ENCODE measurements at places on chromosomes 1 and 21. TPM values are rescaled to one million over a fixed set of nuclear protein-coding genes. Genes with fewer than 3 reads are reported as not detected.

GRCh38 chr1:99665212-99665611 is 19.3 kb downstream of the PALMD start:
- no peak for DNase-seq

GRCh38 chr1:59315529-59316463 is 18.9 kb downstream of the FGGY start:
- DNase-seq: no peak

DNA sequence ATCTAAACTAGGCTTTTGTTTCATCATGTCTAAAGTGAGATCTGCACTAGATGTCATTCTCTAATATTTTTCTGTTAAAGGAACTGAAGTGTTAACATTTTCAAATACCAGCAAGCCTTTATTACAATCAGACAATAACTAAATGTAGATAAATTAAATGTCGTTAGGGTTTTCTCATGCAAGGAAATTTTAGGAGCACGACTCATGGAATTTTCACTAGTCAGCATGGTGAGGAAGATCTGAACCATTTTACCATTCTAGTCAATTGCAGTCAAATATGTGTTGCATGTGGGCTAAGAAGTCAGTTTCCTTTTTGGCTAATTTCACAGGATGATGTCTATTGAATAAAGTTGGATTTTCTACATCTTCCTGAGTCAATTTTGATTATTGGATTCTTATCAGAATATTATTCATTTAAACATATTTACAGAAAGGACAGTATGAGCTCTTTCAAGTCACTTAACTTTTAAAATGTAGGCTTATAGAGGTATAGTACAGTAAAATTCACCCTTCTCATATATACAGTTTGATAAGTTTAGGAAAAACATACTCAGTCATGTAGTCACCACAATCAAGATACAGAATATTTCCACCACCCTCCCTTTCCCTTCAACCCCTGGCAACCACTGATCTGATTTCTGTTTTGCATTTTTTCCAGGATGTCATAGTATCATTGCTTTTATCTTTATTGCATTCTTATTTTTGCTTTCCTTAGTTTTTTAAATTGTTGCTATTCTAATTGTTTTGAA is 9.2 kb downstream of the GCSAML start:
- no peak for DNase-seq

DNA sequence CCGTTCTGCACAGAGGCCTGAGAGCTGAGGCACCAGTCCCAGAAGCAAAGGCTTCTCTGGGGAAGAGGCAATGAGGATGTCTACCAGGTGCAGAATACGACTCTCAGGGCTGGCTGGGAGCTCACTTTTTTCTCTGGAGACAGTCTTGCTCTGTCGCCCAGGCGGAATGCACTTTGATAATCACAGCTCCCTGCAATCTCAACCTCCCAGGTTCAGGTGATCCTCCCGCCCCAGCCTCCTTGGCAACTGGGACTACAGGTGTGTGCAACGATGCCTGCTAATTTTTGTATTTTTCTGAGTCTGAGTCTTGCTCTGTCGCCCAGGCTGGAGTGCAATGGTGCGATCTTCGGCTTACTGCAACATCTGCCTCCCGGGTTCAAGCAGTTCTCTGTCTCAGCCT is 17.6 kb downstream of the NADK start:
- no peak for DNase-seq

DNA sequence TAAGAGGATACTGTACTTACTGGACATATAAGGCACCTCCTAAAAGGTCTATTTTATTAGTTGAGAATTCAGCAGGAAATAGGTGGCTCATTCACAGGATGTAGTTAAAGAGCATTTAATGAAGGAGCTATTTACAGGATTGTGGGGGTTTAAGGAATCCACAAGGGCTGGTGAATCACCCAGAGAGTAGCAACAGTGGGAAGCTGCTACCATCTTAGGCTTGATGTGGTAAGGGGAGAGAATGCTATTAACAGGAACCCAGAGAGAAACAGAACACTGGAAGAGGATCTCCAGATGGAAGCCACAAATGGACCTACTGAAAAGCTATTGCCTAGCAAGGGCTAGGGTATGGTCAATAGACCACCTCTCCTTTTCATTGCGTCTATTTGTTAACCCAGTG is 52.0 kb upstream of the COL11A1 start:
- DNase-seq: no peak

GRCh38 chr1:186152620-186153239 is 222.3 kb downstream of the TPR start:
- DNase-seq: no peak

GRCh38 chr1:180612632-180613031 is 19.2 kb upstream of the XPR1 start:
- DNase-seq: no peak

DNA sequence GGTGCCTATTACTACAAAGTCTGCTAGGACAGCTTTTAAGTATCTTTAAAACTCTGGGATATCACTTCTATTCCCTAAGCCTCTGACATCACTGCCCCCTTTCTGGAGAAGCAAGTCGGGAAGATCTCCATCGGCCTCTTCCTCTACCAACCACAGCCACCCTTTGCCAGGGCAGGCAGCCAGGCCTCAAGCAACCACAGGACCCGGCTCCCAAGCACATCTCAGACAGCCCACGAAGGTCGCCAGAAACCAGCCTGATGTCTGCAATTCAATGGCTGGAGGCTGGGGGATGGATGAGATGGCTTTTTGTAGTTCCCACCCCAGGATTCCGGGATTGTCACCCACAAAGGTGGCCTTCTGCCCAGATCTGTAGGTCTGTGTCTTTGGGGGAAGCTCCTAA is 70.7 kb downstream of the LGR6 start:
- no peak for DNase-seq

DNA sequence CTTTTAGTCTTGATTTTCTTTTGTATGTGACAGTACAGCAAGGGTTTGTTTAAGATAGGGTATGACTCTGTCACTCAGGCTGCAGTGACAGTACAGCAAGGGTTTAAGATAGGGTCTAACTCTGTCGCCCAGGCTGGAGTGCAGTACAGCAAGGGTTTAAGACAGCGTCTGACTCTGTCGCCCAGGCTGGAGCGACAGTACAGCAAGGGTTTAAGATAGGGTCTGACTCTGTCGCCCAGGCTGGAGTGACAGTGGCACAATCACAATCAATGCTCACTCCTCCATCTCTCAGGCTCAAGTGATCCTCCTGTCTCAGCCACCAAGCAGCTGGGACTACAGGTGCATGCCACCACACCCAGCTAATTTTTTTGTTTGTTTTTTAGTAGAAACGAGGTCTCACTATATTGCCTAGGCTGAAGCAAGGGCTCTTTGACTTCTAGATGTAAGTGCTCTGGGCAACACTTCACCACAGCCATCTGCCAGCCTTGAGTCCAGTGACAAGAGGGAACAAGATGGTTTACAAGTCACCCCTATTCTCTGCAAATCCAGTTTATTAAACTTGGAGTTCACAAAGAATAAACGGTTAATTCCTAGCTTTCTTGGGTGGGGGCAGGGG is 965 bp upstream of the SH2D5 start:
- no peak for DNase-seq

DNA sequence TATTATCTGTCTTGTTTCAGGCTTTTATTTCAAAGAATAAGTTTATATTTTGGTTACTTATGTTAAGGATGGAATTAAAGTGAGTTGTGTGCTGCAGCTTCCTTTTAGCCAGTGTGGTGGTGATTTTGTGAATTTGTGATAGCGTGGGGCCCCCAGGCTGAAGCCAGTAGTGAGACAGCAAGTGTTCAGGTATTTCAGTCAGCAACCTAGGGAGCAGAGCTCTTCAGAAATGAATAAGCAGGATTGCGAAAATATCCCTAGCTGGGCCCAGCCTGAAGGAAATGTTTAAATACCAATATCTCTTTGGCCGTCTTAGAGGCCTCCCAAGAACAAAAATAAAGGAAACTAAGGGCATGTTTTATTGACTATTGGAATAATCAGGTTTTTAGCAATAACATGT is 150.8 kb upstream of the C1orf105 start:
- no peak for DNase-seq

DNA sequence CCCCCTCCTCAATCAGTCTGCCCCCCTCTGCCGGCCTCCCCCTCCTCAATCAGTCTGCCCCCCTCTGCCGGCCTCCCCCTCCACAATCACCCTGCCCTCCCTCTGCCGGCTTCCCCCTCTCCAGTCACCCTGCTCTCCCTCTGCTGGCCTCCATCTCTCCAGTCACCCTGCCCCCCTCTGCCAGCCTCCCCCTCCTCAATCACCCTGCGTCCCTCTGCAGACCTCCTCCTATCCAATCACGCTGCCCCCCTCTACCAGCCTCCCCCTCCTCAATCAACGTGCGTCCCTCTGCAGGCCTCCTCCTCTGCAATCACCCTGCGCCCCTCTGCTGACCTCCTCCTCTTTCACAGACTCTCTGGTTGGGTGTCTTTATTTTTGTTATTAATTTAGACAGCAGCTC is 11.5 kb upstream of the C1orf198 start:
- DNase-seq: no peak

The GUCA2A gene
- total RNA-seq: not detected

The PRAMEF11 gene
- total RNA-seq: not detected

The NTNG1 gene
- total RNA-seq: 0.99 TPM

The C1orf53 gene
- not detected for total RNA-seq

The GPR25 gene
- not detected for total RNA-seq

The ELAVL4 gene
- 0.42 TPM for total RNA-seq

The RNU1-4 gene
- under 0.01 TPM for total RNA-seq

The CD34 gene
- total RNA-seq: 77.3 TPM

The PIGR gene
- 7.7 TPM for total RNA-seq

Measured in thoracic aorta (tissue), 2 donors.